Vagina (tissue), 2 donors: ENCODE measurements at places on chromosomes 1 and 21.

- no peak for DNase-seq
Measured at GRCh38 chr1:208177656-208178055, 66.5 kb downstream of the PLXNA2 start.

DNA sequence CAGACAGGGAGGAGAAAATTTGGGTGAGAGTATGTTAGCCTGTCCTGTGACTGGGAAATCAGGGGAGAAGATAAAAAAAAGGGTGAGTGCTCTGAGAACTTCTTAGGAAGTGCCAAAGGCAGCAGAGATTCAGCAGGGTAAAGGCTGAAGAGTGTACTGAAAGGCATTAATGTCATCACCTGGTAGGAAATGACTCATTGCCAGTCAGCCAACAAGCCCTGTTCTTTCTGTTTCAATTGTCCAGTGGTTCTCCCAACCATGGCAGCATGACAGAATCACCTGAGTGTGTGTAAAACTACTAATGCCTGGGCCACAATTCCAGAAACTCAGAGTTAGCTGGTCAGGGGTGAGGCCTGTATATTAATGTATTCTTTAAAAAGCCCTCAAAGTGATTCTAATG, 83.5 kb downstream of the INTS7 start:
- no peak for DNase-seq

DNA sequence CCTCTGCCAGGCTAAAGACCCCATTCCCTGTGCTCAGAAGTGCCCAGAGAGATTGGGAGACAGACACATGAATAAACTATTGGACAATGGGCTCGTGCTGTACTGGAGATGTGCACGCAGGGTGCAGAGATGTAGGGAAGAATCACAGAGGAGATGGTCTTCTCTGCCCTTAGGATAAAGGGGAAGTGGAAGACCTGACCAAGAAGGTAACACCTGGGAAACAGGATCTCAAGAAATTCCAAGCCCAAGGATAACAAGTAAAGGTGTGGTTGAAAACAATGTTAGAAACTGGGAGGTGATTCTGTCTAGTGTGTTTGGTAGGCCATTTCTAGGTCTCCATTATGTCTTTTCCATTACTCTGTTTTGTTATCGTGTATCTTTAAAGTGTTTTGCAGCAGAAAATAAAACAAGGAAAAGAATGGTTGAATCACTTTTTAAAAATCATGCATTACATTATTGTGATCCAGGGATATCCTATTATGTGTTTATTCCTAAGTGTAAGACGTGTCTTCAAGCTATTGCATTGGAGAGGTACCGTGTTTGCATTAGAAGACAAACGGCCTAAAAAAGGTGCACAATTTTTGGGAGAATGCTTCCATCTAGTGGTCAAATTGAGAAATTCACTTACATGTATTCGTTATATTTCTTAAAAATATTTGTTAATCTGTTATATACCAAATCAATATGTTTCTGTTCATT, 40.8 kb upstream of the KCTD3 start:
- DNase-seq: no peak

- no peak for DNase-seq
Measured at GRCh38 chr1:230458509-230458908, 32.4 kb upstream of the PGBD5 start.

GRCh38 chr1:32773764-32774463, 43.2 kb downstream of the YARS1 start:
- no peak for DNase-seq

DNA sequence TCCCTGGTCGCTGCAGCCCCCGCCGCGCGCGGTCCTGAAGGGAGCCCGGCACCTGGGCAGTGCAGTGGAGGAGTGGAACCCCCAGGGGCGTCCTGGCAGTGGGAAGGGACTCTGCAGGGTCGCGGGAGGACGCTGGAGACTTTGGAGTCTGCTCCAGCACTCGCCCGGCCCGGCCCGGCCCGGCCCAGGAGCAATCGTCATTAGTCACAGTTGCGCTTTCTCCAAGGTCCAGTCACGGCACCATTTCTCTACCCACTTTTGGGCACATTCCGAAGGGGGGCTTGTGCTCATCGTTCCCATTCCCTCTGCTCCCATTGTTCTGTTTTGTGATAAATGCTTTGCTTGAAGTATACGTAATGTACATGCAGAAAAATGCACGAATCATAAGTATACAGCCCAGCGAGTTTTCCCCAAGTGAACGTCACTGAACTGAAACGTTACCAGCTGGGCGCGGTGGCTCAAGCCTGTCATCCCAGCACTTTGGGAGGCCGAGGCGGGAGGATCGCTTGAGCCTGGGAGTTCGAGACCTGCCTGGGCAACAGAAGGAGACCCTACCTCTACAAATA, 999 bp downstream of the THAP3 start:
- DNase-seq: no peak

- DNase-seq: no peak
Measured at GRCh38 chr21:38315122-38315521, 58.3 kb downstream of the KCNJ15 start.

DNA sequence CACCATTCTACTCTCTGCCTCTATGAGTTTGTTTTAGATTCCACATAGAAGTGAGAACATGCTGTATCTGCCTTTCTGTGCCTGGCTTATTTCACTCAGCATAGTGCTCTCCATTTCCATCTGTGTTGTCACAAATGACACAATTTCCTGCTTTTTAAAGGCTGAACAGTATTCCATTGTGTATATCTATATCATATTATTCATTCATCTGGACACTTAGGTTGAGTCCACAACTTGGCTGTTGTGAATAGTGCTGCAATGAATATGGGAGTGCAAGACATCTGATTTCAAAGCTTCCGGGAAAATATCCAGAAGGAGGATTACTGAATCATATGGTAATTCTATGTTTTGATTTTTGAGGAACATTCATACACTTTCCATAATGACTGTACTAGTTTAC, 20.1 kb upstream of the DONSON start:
- DNase-seq: no peak

DNA sequence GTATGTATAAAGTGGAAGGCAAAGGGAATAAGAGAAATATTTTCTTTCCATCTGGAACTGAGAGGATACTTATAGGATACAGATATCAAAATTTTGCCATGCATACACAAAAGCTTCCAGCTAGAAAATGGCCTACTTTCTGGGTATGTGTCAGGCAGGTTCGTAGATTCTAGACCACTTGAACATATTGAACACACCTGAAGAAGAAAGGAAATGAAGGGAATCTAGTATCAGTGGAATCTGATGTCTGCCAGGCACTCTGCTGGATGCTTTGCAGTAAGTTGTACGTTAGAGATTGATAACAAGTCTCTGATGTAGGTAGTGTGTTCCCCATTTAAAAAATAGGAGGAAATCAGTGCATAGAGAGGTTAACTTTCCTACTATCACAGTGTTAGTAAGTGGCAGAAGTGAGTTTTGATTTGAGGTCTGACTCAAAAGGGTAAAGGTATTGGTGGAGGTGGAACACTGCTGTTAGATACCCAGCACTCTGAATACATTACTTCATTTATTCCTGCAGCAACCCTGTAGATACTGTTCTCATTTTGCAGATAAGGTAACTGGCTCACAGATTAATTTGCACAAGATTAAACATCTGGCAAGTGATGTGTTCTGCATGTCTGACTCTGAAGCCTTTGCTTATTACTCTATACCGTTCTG, 3.0 kb downstream of the CAMSAP2 start:
- DNase-seq: no peak

GRCh38 chr1:82762829-82763532, 962.2 kb downstream of the ADGRL2 start:
- DNase-seq: no peak

DNA sequence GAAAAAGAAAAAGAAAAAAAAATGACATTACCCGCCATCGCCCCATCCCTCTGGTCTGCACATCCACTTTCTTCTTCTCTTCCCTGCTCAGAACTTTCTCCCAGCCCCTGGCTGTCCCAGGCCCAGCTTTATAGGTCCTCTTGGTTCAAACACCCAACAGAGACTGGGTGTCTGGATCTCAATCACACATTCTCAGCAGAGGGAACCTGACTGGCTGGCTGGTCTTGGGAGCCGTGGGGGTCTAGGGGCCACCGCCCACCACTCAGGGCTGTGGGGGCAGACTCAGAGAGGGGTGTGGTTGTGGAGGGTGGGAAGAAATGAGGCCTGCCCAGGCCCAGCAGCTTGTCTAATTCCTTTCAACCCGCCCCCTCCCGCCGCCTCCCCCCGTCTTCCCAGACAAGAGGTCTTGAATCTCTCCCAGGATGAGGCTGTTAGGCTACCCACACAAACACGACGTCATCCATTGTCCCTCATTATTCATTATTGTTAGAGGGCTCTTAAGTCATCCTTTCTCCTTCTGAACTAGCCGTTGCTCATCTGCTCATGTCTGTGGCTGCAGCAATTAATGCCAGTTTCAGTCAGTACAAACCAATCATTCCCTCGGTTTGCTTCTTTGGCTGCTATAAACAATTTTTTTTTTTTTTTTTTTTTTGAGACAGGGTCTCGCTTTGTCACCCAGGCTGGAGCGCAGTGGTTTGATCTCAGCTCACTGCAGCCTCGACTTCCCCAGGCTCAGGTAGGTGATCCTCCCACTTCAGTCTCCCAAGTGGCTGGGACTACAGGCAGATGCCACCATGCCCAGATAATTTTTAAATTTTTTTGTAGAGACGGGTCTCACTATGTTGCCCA, 40.6 kb upstream of the CLIC4 start:
- no peak for DNase-seq

DNA sequence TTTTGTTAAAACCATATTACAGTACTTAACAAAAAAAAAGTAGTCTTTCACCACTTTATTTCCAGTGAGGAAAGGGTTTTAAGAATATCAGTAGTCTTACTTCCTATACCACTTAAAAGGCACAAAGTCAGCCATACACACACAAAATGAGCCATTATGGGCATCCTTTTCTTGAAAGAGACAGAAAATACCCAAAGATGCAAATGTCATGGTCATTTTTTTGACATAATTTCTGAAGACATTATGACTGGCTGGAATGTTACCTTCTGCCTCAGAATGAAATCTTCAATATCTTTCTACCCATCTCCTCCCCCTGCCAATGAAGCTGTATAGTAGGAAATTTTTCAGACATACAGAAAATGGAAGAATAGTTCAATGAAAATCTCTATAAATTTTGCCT, 237.7 kb downstream of the SLC45A1 start:
- no peak for DNase-seq

DNA sequence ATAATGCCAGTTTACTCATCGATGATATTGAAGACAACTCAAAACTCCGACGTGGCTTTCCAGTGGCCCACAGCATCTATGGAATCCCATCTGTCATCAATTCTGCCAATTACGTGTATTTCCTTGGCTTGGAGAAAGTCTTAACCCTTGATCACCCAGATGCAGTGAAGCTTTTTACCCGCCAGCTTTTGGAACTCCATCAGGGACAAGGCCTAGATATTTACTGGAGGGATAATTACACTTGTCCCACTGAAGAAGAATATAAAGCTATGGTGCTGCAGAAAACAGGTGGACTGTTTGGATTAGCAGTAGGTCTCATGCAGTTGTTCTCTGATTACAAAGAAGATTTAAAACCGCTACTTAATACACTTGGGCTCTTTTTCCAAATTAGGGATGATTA, 13.7 kb downstream of the GGPS1 start:
- DNase-seq: no peak

GRCh38 chr1:151806170-151806569, 951 bp upstream of the LINGO4 start:
- DNase-seq: no peak

DNA sequence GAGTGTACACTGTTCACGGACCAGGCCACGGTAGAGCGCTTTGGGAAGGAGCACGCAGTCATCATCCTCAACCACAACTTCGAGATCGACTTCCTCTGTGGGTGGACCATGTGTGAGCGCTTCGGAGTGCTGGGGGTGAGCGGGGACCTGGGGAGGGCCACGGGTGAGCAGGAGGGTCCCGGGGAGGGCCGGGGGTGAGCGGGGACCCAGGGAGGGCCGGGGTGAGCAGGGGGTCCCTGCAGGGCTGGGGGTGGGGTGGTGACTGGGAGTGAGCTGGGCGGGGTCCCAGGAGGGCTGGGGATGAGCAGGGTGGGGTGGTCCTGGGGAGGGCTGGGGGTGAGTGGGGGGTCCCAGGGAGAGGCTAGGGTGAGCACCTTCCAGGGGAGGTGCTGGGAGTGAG, 44.1 kb upstream of the TRAPPC10 start:
- no peak for DNase-seq

DNA sequence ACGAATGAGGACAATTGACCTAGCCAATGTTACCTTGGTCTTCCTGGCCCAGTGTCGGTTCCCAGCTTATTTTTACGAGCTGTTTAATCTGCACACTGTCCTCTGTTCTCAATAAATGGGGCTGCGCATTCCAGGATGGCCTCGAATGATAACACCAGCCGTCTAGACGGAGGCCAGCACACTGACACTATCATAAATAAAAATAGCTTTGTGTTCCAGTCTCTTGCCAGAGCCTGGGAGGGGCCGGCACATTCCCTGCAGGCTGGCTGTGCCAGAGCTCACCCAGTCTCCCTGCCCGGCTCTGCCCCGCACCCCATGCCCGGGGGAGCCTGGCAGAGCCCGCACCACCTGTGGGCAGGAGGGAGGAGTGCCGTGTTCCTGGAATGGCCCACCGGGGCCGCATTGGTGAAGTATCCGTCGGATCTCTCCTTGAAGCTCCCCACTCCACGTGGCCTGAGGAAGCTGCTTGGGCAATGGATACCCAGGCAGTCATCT, 92.1 kb downstream of the SPSB1 start:
- no peak for DNase-seq

GRCh38 chr1:1425753-1426495, 4.8 kb upstream of the ANKRD65 start:
- no peak for DNase-seq

GRCh38 chr21:25390701-25391100, 216.6 kb downstream of the MRPL39 start:
- no peak for DNase-seq

DNA sequence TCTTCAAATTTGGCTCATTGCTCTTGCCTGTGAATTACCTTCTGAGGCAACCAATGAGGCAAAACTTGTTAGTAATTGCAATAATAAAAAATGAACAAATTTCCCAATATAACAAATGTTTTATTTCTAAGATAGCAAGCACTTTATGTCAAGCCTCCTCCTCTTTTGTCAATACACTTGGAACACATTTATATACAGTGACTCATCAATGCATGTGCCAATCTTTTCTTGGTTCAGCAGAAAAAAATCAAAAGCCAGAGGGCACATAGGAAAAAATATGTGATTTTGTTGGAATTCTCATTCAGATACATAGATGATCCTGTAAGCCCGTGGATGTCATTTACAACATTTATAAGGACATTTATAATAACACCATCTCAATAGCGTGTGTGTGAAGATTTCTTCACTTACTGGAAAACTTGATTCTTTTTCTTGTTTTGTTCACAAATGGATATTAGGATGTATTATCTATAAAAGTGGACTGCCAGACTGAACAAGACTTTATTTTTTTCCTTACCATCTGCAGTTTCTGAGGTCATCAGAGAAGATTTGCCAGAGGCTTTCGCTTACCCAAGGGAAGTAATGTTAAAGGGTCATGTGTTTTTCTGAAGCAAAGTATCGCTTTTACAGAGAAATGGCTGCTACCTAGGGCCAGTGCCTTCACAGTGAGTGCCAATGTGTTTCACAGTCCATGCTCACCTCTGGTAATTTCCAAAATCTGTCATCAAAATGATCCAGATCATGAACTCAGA, 645.7 kb upstream of the PTBP2 start:
- DNase-seq: no peak
